ENCODE measurements at places on chromosomes 3 and 15.

DNA sequence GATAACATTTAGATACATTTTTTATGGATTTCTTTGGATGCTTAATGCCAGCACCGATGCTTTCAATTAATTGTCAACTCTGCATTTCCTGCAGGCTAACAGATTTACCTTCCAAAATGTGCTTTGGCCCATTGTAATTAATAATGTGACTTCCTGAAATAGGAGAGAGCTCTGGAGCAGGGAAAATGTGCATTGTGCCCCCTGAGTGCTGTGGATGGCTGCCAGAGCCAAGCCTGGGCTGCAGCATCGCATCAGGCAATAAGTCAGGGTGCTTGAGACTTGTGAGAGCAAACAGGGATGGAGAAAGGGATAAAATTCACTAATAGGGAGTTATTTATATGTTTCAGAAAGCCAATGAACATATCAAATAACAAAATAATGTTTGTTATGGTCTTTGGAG lies 133.8 kb downstream of the MOBP start:
- no peak for DNase-seq

- DNase-seq, result no peak
Observed at GRCh38 chr3:153910387-153910786, 210.8 kb upstream of the ARHGEF26 start.

GRCh38 chr3:178203165-178203564 lies 333.1 kb upstream of the KCNMB2 start:
- no peak for DNase-seq

GRCh38 chr15:36579792-36580431 lies 486 bp downstream of the CDIN1 start:
- no peak for DNase-seq

- DNase-seq, result no peak
Observed at GRCh38 chr3:187989575-187990153, 164.3 kb upstream of the LPP start.

DNA sequence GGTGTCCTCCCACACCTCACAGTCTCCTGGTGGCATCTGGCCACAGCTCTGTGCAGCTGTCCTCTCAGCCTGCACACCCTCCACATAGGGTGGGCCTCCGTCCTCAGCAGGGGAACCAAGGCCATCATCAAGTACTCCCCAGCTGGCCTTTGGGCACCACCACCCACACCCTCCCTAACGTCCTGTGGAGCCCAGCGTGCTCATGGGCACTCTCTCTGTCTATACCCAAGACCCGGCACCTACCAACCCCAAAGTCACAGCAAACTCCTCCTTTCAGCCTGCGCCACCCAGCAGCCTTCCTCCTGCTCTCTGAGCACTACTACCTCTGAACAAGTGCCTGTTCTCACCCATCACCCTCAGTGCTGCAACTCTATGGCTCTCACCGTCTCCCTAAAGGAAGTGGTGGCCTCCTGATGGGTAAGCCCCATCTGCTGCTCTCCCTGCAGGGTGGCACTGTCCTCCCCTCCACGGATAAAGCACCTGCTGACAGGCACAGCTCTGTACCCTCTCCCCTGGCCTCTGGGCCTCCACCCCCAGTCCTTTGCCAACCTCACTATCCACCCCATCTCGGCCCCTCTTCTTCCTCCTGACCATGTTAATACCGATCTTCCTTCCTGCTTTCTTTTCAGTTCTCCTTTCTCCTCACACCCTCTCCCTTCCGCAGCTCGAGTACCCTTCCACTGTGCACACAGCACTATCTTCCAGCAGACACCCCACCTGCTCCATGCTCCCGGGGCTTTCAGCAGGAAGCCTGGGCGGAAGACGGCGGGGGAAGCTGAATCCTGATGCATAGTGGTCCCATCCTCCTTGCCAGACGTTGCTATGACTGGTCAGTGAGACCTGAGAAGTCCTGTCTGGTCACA lies 31.5 kb downstream of the SLC41A3 start:
- no peak for DNase-seq

GRCh38 chr15:80942266-80942665 lies 47.4 kb downstream of the MESD start:
- no peak for DNase-seq

DNA sequence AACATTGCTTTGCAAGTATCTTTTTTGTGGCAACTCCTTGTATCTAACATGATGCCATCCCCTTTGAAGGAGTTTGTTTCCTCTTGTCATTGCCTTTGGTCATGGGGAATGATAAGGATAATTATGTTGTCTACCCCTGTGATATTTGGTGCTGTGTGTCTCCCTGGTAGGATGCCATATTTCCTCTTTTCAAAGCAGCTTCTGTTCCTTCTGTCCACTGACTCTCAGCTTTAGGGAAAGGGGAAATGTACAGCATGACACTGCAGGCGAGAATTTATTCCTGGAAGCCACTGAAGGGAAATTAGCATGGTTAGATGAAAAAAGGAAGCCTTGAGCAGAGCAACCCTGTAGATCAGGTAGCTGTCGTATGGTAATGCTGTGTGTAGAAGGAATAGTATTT lies 576.7 kb downstream of the CADM2 start:
- DNase-seq, result no peak

DNA sequence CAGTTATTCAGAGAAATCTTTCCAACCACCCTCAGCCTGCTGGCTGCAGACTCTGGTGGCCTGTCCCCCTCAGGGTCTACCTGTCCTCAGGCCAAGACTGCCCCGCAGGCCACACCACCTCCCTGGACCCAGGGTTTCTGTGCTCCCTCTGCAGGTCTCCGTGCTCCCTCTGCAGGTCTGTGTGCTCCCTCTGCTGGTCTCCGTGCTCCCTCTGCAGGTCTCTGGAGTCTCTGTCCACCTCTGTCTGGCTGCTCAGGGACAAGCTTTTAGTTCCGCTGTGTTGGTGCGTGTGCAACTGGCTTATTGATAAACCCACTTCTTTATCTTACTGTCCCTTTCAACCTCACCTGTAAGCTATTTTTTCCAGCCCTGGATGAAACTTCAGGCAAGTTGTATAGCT lies 30.1 kb downstream of the BDH1 start:
- no peak for DNase-seq

DNA sequence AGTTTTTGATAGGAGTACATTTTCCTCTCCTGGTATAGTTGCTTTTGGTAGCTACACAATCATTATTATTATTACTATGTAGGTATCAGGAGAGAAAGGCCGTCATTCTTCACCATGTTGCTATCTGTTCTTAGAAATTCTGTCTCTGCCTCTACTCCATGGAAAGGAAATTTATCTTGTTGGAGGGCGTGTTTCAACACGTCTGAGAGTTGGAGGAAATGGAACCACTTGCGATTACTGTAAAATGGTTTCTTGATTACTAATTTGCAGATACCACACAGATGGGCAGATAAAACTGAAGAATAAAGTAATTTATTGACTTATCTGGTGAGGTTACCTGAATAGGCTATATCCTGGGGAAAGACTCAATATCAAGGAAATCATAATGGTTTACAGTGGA lies 488.4 kb downstream of the NR2F2 start:
- DNase-seq, result no peak

- no peak for DNase-seq
Observed at GRCh38 chr3:128276146-128276435, 122.8 kb downstream of the EEFSEC start.

DNA sequence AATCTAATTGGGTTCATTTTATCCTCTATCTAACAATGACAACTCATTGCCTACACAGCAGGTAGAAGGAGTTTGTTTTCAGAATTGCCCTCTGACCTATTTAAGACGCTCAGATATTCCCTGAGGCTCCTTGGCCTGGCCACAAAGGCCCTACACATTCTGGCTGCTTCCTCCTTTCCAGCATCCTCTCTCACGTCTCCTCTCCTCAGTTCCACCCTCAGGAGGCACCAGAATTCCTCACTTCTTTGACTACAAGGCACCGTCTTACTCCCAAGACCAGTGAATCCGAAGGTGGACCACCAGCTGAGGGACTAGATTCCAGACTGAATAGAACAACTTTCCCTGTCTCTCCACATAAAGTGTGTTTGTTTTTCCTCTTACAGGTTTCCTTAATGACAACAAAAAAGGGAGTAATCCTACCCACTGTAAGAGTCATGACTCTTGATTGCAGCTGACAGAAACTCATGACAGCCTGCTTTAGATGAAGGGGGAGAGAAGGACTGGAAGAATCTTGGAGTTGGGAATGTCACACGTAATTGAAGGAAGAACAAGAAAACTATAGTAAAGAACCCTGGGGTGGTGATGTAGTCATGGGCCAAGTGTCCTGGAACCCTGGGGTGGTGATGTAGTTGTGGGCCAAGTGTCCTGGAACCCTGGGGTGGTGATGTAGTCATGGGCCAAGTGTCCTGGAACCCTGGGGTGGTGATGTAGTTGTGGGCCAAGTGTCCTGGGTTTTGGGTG lies 22.0 kb upstream of the MUC20 start:
- no peak for DNase-seq

DNA sequence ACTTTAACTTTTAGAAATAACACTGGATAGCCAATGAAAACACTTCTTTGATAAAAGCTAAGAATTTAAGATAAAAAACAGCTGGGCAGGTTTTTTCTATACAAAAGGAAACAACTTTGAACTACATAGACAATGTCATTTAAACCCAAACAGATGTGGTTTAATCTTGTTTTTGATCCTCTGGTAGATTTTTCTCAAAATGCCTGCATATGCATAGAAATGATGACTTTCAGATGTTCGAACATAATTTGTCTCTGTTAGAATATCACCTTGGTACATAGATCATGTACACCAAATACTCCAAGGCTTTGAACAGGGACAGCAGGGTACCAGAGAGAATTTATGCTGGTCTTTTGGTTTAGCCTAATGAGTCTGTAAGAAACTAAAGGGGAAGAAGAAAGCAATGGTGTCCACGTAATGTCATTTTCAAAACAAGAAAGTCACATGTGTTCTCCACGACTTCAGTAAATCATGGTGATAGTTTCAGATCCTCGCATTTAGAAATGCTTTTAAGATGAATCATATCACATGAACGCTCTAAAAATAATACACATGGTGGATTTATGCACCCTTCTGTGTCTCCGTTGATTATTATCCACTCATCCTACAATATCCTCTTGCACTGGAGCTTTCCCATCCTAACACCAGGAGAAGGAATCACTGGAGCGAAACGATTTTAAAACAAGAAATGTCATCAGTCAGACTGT lies 160.1 kb upstream of the PDZRN3 start:
- DNase-seq, result no peak

DNA sequence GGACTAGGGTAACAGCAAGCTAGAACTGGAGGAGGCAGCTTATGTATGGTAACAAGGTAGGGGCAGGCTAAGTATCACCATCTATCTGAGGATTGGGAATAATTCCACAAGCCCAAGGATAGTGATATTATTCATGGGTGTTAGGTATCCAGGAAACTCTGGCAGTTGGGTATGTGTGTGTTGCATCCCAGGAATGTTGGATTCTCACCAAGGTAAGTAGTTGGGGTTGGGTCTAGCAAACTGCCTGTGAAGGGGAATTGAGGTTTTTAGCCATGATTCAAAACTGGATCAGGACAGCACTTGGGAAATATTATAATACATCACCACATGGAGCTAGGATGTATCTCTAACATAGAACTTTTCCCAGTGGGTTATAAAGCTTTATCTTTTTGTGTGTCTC lies 626.4 kb upstream of the GOLIM4 start:
- DNase-seq, result no peak

GRCh38 chr3:155407331-155407730 lies 113.8 kb upstream of the STRIT1 start:
- DNase-seq, result no peak

DNA sequence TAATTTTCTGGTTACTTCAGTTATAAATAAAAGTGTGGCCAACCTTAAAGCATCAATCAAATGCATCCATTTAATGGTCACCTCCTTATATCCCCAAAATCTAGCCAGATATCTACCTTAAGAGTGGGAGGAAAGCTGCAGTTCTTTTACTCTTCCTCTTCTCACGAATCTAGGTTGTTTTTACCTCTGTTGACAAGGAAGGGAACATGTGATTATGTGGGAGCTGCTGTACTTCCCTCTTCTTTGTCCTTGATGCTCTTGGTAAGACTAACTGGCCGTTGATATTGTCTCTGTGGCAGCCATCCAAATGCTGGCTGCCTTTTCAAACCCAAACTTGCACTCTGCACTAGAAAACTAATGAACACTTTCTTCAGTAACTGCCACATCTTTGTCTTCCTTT lies 275.3 kb upstream of the CADM2 start:
- DNase-seq, result no peak

DNA sequence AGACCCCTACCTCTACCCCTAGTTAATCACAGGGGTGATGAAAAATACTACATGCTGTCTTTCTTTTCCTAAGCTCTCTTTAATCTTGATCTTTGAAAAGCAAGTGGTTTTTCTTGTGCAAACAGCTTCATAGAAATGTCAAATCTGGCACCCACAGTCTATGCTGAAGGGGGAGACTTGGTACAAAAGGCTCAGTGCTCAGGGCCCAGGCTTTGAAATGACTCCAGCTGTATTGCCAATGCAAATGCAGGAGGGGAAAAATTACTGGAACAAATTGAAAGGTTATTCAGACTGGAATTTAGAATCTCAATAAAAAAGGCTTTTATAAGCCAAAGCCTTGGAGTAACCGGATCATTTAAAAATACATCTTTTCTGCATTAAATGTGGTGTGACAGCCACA lies 223.9 kb downstream of the LRTM1 start:
- DNase-seq, result no peak

DNA sequence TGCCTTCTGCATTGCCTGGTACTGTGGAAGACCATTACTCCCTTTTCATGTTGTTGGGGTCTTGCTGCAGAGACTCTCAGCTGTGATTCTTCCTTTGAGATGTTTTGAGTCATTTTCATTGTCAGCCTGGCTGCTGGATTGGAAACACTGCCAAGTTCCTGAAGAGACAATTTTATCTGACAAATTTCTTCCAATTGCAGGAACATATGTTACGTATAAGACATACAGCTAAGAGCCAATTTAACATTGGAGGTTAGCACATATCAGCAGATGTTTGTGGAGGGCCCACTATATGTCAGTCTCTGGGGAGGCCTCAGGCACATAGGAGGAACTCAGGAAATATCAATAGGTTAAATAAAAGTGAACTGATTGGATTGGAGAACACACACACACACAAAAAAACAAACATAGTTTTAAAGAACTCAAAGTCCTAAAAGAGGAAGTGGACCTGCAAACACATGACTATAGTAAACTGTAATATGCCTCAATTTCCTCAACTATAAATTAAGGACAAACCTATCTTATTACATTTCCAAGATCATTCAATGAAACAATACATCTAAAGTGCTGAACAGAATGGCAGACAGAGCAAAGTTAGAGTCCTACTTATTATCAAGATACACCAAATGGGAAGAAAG lies 172.3 kb downstream of the MYRIP start:
- DNase-seq, result no peak

Measured in stimulated activated CD8-positive, alpha-beta memory T cell treated with anti-CD3 and anti-CD28 coated beads, Interleukin-15, amount 100 ng/mL, for 4 hours (primary cell).